NCI-H82 (cell line): ENCODE measurements at places on chromosomes 3 and 15.

- DNase-seq: peak; percentile 84
Measured at GRCh38 chr15:99929266-99929665, 196.0 kb upstream of the LYSMD4 start.

DNA sequence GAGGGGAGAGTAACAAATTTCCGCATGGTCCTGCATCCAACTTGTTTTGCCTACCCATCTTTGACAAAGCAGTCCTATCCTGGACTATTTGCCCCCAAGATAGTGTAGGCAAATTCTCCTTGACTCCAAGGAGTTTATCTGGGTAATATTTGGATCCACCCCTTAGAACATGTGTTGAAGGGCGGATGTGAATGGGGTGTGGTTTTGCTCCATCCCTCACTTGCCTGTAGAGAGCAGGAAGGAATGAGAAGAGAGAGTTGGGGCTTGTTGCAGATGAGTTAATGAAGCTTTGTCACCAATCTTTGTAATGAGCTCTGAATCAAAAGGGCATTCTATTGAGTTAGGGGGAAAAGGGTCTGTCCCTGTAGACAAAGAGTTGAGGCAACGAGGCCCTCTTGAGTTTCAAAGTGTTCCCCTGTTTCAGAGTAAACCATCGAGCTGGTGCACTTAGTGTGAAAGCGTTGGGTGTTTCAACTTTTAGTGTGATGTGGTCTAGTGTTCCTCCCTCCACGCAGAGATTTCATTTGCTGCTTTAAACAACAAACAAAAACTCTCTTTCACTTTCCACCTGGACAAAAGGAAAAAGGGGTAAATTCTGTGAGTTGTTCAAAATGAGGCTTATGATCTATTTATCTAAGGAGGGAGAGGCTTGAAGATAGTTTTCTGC is 42.2 kb upstream of the PPARG start:
- DNase-seq: no peak

DNA sequence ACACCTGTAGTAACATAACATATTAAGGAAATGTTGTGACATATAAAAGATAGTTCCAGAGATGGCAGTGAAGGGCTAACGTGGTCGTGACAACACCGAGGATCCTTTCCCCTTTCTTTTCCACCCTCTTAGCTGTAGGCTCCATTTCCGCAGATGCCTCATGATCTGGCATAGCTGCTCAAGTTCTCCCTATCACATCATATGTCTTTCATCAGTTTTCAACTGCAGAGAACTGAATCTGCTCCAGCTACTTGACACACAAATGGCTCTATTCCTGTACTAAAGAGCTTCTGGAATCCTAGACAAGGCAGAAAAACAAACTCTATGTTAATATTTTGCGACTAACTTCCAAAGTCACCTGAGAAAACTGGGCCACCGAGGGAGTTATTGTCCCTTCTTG is 275.0 kb upstream of the SLCO3A1 start:
- no peak for DNase-seq

DNA sequence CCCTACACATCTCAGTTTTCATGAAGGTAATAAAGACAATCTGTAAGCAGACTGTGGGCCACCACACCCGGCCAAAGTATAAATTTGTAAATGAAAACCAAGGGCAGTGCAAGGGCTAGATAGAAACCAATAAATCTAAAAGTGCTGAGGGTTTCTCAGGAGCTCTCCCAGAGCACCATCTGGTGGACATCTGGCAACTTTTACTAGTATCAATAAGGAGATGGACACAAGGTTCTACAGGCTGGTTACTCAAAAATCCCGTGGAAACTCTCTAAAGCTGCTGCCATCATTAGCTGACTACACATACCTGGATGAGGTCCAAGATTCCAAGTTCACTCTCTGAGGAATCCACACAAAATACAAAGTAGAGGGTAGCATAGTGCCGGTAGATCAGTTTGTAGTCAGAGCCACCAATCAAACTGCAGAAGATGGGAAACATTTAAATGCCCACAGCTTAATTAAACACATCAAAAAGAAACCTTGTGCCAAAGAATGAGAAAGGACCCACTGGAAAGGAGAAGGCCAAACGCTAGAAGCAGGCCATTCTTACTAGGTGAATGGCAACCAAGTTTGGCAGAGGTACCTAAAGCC is 5.5 kb downstream of the AP3S2 start:
- DNase-seq: peak; percentile 81

DNA sequence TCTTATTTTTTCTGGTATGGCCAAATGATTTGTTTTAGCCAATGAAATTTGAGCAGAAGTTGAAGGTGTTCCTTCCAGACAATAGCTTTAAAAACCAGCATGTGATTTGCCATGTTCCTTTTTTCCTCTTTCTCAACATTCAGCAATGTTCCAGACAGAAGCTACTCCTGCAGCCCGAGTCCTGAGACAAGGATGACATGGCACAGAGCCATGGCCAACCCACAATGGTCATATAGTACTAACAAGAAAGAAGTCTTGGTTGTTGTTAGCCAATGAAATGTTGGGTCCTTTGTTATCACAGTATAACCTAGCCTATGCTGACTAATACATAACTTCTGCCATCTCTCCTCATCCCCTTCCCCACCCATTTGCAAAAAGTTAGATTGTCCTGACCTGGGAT is 211.1 kb upstream of the STT3B start:
- DNase-seq: no peak

DNA sequence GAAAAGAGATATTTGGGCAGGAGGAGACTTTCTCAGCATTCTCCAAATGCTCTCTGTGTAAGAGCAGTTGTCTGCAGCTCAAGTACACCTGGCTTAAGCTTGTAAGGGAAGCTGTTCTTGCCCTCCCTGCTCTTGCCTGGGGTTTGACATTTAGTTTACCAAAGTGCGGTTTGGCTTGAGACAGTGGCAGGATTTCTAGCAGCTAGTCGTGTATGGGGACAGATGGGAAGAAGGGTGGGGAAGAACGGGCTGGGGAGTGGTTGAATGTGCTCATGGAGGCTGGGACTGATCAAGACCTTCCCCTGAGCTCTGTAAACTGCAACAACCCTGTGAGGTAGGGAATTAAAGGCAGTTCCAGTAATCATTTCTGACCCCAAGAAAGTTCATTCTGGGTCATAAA is 39.8 kb downstream of the SQOR start:
- peak; percentile 11 for DNase-seq

- DNase-seq: no peak
Measured at GRCh38 chr15:55186331-55186730, 10.4 kb downstream of the RSL24D1 start.

- DNase-seq: no peak
Measured at GRCh38 chr3:154862265-154862664, 217.9 kb upstream of the MME start.

DNA sequence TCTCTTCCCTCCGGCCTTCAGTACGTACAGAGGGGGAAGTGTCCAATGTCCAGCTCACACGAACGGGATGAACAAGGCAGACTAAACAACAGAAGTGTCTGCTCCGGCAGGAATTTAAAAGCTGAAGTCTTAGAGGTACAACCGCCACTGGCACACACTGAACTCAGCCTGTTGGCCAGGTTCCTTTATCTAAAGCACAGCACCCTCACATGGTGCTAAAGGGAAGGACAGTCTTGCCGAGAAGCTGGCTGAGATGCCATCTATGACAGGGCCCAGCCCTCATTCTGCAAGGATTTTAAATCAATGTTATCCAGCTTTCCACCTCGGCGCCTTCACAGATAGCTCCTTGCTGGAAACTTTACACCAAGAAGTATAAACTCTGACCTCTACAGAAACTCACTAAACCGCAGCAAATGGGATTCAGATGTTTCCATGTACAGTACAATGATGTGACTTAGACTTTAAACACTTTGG is 2.8 kb downstream of the ADAMTS17 start:
- DNase-seq: peak; percentile 66

GRCh38 chr3:150960708-150961684 is 11.5 kb downstream of the CLRN1 start:
- DNase-seq: no peak

GRCh38 chr3:64214381-64215018 is 10.8 kb downstream of the PRICKLE2 start:
- DNase-seq: no peak

DNA sequence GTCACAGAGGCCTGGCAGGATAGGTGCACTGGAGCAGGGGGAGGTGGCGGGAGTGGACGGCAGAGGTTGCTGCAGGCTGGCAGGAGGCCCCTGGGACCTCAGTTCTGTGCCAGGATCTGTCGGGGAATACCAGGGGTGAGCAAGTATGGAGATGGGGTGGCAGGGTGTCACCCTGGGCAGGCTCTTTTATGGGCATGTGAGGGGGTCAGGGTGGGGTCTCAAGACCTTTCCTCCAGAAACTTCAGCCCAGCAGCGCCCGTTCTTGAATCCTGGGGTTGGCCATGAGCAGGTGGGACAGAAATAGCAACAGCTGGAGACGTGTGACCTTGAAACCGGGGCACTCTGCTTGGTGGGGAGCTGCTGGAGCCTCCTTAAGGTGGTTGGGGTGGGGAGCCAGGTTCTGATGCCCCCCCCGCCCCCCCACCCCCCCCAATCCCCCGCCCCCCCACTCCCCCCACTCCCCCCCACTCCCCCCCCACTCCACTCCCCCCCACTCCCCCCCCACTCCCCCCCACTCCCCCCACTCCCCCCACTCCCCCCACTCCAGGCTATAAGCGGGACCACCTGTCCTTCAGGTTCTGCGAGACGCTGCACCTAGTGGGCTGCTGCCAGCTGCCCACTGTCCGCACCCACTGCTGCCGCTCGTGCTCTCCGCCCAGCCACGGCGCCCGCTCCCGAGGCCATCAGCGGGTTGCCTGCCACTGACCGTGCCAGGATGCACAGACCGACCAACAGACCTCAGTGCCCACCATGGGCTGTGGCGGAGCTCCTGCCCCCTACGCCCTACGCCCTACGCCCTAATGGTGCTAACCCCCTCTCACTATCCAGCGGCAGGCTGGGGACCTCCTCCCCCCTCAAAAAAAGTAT is 84.9 kb downstream of the TBC1D2B start:
- no peak for DNase-seq

DNA sequence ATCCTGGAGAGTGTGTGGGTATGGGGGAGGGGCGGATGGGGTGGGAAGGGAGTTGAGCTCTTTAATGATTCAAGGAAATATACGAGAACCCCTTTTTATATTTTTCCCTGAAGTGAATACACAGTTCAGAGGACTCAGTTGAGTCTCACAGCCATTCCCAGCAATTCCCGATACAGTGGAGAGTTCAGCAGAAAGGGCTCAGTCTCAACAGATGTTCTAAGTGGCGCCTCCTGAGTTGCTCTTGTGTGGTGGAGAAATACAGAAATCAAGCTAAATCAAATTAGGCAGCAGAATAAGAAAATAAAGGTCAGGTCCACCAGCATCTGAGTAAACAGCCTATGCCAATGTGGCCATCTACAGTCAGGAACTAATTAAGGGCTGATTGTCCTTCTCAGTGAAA is 372.1 kb downstream of the NR2F2 start:
- DNase-seq: no peak

GRCh38 chr3:162171970-162172369 is 675.4 kb downstream of the OTOL1 start:
- no peak for DNase-seq

GRCh38 chr3:121979734-121980449 is 42.2 kb downstream of the ILDR1 start:
- no peak for DNase-seq

DNA sequence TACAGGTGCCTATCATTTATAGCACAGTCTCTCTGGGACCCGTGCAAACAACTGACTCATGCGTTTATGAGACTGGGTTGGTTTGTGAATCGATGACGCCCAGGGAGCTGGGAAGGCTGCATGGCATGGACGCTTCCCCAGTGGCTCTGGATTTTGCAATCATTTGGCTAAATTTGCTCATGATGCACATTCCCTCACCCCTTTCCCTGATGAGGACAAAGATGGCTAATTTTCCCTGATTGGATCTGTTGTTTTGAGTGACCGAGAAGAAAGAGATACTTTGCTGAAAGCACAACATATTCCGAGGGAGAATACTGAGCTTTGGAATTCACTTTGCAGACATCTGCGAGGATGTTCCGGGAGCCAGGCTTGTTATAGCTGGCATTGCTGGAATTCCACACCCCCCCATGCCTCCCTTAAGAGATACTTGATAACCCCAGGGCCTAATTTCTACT is 51.1 kb downstream of the CGNL1 start:
- DNase-seq: no peak

DNA sequence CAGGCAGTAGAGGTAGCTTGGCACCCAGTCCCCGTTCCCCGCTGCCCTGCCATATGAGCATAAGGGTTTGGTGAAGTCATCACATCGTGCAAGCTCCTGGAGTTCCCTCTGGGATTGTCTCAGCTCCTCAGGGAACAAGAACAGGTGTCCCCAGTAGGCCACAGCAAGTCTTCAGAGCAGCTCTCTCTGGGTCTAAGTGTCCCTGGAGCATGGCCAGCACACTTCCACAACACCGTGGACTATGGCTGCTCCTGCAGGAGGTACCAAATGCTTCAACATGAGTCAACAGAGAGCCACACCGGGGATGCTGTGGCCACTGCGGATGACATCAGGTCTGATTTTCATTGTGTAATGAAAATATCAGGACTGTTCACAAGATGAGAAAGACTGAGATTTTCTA is 23.1 kb downstream of the ABHD6 start:
- no peak for DNase-seq

GRCh38 chr3:141094790-141095545 is 43.8 kb downstream of the SPSB4 start:
- peak; percentile 96 for DNase-seq

DNA sequence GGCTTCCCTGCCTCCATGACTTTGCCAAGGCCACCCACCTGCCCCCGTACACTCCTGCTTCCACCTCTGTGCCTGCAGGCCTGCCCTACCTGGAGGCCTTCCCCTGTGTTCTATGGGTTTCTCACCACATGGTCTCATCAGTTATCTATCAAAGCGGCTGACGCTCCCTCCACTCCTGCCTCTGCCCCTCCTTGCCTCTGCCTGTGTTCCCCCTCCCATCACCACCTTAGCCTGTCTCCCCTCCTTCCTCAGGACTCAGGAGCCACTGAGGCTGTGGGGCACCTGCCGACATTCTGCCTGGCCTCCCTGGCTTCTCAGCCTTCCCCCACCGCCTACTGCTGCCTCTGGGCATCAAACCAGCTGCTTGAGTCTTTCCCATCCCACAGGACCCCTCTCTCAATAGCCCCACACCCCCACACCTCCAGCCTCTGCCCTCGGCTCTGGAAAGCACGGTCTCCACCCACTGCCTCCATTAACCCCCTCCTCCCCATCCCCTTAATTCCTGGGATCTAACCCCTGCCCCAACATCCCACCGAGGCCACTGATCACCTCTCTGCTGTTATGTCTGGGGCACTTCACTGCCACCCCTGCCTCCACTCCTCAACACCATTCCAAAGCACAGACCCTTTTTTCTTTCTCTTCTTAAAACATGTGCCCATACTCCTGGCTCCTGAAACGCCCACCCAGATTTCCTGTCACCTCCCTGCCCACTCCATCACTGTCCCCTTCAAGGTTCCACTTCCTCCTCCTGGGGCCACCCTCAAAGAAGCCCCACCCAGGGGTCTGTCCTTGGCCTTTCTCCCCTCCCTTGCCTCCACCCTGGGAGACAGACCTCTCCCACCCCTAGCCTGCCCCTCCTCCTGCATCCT is 24.4 kb upstream of the CYP11A1 start:
- no peak for DNase-seq

GRCh38 chr3:24355806-24356205 is 138.8 kb downstream of the THRB start:
- no peak for DNase-seq
